ENCODE measurements at places on chromosomes 16 and 17.

GRCh38 chr16:56324406-56324805 lies 100.9 kb downstream of the AMFR start:
- DNase-seq = no peak

- DNase-seq = no peak
These were observed 4.7 kb downstream of the ZDHHC7 start for GRCh38 chr16:85006639-85007038.

DNA sequence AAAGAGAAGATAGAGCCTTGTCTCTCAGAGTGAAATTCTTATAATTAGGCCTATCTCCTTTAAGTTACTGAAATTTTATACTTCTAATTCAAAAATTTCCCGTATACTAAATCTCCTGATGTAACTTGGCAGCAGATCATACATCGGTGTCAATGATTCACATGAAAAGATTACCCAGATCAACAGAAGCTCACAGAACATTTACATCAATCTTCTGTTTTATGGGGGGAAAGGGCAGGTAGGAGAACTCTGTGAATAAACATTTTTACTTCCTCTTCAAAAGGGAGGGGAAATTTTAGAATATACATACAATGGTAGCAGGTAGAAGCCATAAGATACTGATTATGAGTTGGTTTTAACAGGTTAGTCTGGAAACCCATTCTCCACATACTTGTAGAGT lies 43.1 kb downstream of the PHLPP2 start:
- no peak for DNase-seq

GRCh38 chr16:27228621-27229501 lies 25.5 kb downstream of the KDM8 start:
- no peak for DNase-seq

GRCh38 chr16:65375651-65376050 lies 253.8 kb upstream of the CDH11 start:
- no peak for DNase-seq

GRCh38 chr17:51487947-51488346 lies 227.6 kb downstream of the UTP18 start:
- DNase-seq = no peak

- DNase-seq = no peak
These were observed 21.0 kb downstream of the SDK2 start for GRCh38 chr17:73623247-73623646.

DNA sequence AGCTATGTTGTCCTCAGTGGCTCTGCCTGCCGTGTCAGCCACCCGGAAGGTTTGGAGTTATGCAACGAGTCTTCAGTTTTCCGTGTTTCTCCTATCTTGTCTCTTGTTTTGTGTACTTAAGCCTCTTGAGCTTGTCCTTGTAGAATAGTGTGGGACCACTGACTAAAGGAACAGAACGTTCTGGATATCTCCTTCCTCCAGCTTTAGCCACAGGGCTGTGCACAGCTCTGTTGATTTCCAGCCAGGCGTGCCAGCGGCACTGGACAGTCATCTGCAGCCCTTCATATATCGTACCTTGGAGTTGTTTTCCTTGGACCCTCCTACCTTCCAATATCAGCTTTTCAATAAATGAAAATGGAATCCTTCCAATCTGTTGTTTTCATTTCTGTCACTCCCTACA lies 39.8 kb downstream of the TMEM11 start:
- DNase-seq = no peak

GRCh38 chr16:14110728-14111251 lies 39.7 kb downstream of the MRTFB start:
- DNase-seq = no peak
